ENCODE measurements at places on chromosomes 2 and 18. TPM values are rescaled to one million over a fixed set of nuclear protein-coding genes. Genes with fewer than 3 reads are reported as not detected.

The SLC4A5 gene
- 9.7 TPM for total RNA-seq

The BMP10 gene
- total RNA-seq, result not detected

The ANKRD23 gene
- total RNA-seq, result 9.8 TPM

The PJVK gene
- 7.9 TPM for total RNA-seq

DNA sequence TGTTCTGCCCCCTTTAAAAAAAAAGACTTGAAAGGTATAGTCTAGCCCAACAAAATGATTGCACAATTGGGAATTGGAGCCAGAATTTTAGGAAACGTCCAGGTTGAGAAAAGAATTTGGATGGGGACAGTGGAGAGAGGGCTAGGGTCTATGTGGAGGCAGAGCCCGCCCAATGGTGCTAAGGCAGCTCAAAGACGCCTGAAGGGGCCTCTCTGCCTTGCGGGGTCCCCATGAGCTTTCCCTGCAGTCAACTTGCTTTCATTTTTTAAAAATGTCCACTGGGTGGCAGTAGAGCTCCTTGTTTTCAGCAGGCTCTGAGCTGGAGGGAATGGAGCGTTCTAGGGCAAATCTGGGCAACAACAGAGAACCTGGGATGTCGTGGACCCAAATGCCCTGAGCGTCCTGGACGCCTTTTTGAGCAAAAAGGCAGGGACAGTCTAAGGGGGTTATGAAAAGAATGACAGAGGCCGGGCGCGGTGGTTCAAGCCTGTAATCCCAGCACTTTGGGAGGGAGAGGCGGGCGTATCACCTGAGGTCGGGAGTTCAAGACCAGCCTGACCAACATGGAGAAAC is 40.2 kb upstream of the ITM2C start:
- peak; percentile 86 for DNase-seq

DNA sequence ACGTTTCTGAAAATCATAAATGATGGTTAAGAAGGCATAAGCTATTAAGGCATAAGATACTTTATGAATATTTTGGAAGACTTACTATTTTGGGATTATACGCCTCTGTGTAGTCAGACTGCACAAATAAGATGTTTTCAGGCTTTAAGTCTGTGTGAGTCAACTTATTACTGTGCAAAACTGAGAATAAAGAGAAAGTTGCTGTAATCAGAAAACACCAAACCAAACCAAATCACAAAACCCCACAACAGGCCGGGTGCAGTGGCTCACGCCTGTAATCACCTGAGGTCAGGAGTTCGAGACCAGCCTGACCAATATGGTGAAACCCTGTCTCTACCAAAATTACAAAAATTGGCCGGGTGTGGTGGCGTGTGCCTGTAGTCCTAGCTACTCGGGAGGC is 7.7 kb downstream of the CLK1 start:
- DNase-seq, result no peak

- no peak for DNase-seq
Measured at GRCh38 chr2:219087848-219088247, 27.1 kb upstream of the IHH start.

- no peak for DNase-seq
Measured at GRCh38 chr2:157173740-157174184, 83.7 kb upstream of the GALNT5 start.
